Activated T-cell treated with anti-CD3 and anti-CD28 coated beads for 4 hours (primary cell): ENCODE measurements at places on chromosomes 7 and 10.

DNA sequence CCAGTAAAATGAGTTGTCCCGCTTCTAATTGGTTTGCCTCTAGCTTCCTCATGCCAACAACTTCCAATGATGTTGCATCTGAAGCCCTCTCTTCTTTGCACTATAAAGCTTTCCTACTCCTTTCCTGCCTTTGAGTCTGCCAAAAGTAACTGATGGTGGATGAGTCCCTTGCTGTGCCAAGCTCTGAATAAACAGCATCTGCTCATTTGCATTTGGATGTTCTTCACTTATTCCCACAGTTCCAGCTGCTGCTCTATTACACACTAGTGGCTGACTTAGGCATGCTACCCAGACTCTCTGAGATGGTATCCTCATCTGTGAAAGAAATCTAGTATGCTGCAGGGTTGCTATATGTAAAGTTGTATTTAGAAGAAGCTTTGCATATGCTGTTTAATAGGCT lies 24.9 kb downstream of the SFR1 start:
- DNase-seq = no peak

DNA sequence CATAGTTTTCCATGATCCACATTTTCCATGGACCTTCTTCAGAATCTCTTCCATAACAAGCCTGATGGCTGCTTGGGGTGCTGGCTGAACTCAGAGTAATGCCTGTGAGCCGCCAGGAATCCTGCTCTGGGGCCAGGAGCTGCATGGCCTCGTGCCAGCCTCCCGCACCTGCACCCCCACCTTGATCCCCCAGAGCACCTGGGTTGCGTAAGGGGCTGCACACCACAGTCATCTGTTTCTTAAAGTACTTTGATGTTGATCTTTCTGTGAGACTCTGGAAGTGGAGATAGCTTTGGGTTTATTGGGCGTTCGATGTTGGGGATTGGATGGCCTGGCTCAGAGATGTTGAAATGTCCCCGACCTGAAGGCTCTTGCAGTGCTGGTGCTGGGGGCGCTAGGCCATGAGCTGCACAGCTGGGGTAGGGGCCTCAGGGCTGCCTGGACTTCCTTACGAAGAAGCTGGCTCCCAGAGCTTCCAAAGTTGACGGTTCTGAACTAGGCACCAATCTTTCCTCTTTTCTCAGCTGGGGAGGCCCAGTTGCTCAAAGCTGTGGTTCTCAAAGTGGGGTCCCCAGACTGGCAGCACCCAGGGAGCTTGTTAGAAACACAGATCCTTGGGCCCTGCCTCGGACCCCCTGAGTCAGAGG lies 534.0 kb downstream of the DNAJB6 start:
- DNase-seq = no peak

DNA sequence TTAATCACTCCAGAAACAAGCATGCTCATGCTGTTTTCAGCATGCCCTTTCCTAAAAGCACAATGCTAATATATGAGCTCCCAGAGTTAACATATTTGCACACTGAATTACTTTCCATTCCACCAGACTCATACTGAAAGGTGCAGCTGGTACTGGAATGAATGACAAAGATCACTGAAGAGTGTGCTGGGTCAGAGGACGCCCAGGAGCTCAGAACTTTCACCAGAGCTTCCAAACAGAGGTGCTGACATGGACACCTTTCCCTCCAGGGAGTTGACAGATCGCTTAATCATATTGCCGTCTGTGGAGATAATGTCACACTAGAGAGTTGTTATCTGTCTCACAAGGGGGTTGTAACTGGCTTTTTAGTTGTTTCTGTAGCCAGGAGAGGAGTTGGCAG lies 292.9 kb downstream of the LHFPL3 start:
- no peak for DNase-seq

DNA sequence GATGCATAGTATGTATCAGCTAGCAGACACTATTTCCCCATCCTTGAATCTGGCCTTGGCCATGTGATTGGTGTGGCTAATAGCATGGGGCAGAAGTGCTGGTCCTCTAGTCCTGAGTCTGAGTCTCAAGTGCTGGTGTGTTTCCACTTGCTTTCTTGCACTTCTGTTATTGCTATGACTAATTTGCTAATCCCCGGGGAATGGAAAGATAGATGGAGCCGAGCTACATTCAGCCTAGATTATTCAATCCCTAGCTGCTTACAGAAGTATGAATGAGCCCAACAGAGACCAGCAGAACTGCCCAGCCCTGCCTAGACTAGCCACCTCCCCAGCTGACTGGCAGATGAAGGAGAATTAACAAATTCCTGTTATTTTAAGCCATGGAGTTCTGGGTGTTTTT lies 53.2 kb upstream of the SYPL1 start:
- DNase-seq = no peak

- no peak for DNase-seq
Measured at GRCh38 chr7:117808341-117808757, 64.9 kb downstream of the CTTNBP2 start.

DNA sequence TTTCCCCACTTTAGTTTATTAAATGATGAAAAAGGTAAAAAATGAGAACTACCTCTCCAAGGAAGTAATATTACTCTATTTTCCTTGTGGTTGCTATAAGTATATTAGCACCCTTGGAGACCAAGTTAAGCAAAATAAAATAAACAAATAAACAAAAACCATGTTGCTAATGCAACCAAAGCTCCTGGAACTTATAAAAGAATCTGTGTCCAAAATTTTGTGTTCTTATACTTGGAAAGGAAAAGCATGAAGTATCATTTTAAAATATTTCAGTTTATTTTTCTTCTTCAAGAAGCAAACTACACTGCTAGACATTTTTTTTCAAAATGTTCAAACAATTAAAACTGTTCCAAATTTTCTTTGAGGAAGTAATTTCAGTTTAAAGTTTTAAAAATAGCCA lies 441.9 kb upstream of the LRRTM3 start:
- no peak for DNase-seq

DNA sequence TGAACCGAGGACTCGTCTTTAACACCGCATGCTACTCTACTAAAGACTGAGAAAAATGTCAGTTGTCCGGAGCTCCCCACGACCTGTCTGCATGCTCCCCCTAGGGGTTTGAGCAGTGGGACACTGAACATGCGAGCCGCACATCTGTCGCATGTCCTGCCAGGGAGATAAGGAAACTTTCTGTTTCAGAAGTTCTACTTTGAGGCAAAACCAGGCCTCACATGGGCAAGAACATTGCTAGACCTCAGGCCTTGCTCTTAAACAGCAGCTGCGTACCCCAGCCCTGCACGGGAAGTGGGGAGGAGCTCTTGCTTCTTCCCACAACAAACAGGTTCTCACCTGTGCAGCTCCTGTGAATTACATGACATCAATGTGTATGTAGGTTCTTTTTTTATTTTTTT lies 30.3 kb upstream of the HERPUD2 start:
- peak; percentile 23 for DNase-seq

DNA sequence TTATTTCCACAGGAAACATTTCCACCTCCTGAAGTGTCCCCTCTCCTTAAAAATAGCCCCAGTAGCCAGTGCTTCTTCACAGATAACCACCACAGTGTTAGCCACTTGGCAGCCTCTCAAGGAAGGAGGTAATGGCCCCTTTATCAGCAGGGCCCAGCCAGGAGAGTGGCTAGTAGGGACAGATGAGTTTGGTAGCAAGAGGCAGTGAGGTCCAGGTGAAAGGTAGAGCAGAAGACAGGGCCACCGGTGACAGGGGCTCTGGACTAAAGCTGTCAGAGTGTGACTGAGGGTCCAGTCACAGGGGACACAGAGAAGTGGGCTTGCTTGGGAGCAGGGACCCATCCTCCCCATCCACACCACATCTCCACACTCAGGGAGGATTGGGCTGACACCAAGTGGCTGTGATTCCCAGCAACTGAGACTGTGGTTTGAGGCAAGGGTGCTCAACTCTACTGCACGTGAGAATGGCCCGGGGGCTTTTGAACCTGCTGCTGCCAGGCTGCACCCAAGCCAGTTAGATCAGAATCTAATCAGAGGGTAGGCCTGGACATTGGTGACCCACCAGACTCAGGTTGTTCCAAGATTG lies 52.2 kb downstream of the C10orf120 start:
- DNase-seq = no peak

GRCh38 chr10:125782616-125783015 lies 7.0 kb upstream of the MMP21 start:
- no peak for DNase-seq
